ENCODE measurements at places on chromosomes 13 and 19. TPM values are rescaled to one million over a fixed set of nuclear protein-coding genes. Genes with fewer than 3 reads are reported as not detected.

DNA sequence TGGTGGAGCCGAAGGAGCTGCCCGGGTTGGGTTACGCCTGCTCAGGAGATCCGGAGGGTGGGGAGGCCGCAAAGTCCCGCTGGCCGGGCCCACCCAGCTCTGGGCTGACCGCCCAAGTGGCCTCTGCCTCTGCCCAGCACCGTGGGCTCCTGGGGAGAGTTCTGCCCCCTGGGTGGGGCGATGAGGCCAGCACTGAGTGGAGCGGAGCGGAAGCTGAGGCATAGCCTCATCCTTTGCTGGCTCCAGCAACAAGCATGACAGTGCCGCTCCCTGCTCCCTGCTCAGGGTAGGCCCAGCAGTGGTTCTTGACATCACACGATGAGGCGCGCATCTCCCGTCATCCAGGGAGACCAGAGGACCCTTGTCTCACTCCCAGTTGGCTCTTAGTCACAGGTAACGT is 22.5 kb downstream of the CCDC8 start:
- no peaks in the 10 kb centered on the region for H3K27me3 ChIP-seq
- H3K27ac ChIP-seq, result no peak overlapping the region
- DNase-seq, result no peak

Gene TIMM29
- 10.8 TPM for total RNA-seq

- H3K27ac ChIP-seq, result peak overlapping the region; percentile 46
- DNase-seq, result peak; percentile 75
- H3K4me1 ChIP-seq, result peaks cover 22% of the 10 kb centered on the region
- H3K36me3 ChIP-seq, result no peaks in the 10 kb centered on the region
These were observed 2.3 kb downstream of the PEG3 start for GRCh38 chr19:56838024-56838908.

GRCh38 chr19:22783651-22784410 is at the start of gene ZNF99:
Gene ZNF99 (minus strand): TSS chr19:22784151. CDS start chr19:22784016, 135 bp downstream.
- H3K27ac ChIP-seq, result no peak within 1 kb of the TSS
- peak; percentile 87 for DNase-seq
- H3K4me1 ChIP-seq, result no peaks in the 10 kb centered on the region
- no peaks in the 10 kb centered on the region for H3K36me3 ChIP-seq
- no peak within 1 kb of the TSS for H3K4me3 ChIP-seq
- no peaks in the 10 kb centered on the region for H3K27me3 ChIP-seq

Gene ACOD1
- total RNA-seq, result not detected

Gene NCLN
- 31.7 TPM for total RNA-seq

- peaks cover 18% of the 10 kb centered on the region for H3K4me1 ChIP-seq
- H3K27me3 ChIP-seq, result no peaks in the 10 kb centered on the region
- DNase-seq, result no peak
- H3K36me3 ChIP-seq, result no peaks in the 10 kb centered on the region
- H3K27ac ChIP-seq, result no peak overlapping the region
- no peak overlapping the region for H3K4me3 ChIP-seq
These were observed 27.3 kb downstream of the C13orf46 start for GRCh38 chr13:113946409-113947181.

Gene ICAM5
- not detected for total RNA-seq

Gene GPR18
- not detected for total RNA-seq

DNA sequence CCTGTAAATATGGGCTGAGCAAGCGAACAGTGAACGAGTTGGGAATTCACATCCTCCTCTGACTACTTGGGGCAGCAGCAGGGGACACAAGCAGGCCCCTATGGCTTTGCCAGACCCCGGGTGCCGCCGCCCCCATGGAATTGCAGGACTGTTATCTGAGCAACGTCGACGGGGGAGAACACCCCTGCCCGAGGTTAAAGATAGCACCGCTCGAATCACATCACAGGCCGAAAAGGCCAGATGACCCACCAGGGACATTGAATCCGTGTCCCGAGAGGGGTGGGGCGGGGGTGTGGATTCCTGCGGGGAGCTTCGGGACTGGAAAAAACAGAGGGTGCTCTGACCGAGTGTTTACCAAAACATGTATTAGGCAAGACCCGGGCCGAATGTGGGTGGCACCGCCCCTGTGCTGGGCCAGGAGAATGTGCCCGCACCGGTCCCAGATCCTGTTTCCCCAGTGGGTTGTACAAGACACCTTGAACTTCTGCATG is 9.1 kb downstream of the FEM1A start:
- peak; percentile 63 for DNase-seq
- no peak overlapping the region for H3K4me3 ChIP-seq
- peaks cover 5% of the 10 kb centered on the region for H3K36me3 ChIP-seq
- H3K4me1 ChIP-seq, result peaks cover 40% of the 10 kb centered on the region

DNA sequence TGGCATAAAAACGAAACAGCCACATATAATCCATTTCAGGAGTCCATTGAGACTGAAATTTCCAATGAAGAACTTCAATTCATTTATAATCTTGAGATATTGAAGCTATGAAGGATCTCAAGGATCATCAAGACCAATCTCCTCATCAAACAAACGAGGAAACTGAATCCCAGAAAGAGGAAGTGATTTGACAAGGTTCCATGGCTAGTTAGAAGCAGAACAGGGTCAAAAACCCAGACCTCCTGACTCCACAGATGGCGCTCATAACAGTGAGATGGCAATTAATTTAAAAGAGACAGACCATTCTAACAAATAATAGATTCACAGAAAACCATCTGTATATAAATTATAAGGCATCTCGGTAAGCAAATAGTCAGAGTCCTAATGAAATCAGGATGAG is 229.7 kb downstream of the KCTD12 start:
- no peak overlapping the region for H3K4me3 ChIP-seq
- no peaks in the 10 kb centered on the region for H3K27me3 ChIP-seq
- no peaks in the 10 kb centered on the region for H3K36me3 ChIP-seq
- no peaks in the 10 kb centered on the region for H3K4me1 ChIP-seq

GRCh38 chr19:32573492-32573794 is 7.5 kb upstream of the PDCD5 start:
- no peak for DNase-seq
- H3K4me1 ChIP-seq, result no peaks in the 10 kb centered on the region
- no peaks in the 10 kb centered on the region for H3K36me3 ChIP-seq
- H3K27me3 ChIP-seq, result peaks cover 19% of the 10 kb centered on the region
- no peak overlapping the region for H3K4me3 ChIP-seq
- H3K27ac ChIP-seq, result no peak overlapping the region

Gene ZNF132
- 5.3 TPM for total RNA-seq

Gene ZNF230
- total RNA-seq, result 3.4 TPM

GRCh38 chr13:36294096-36294495 is 3.5 kb downstream of the CCDC169 start:
- H3K36me3 ChIP-seq, result no peaks in the 10 kb centered on the region
- H3K4me3 ChIP-seq, result no peak overlapping the region
- H3K27me3 ChIP-seq, result no peaks in the 10 kb centered on the region
- H3K4me1 ChIP-seq, result peaks cover 12% of the 10 kb centered on the region

- no peaks in the 10 kb centered on the region for H3K27me3 ChIP-seq
- no peaks in the 10 kb centered on the region for H3K36me3 ChIP-seq
- H3K27ac ChIP-seq, result no peak overlapping the region
- DNase-seq, result no peak
- H3K4me3 ChIP-seq, result no peak overlapping the region
- peaks cover 7% of the 10 kb centered on the region for H3K4me1 ChIP-seq
These were observed 11.0 kb downstream of the TMEM272 start for GRCh38 chr13:51833980-51834379.

- no peaks in the 10 kb centered on the region for H3K27me3 ChIP-seq
- no peak for DNase-seq
- H3K27ac ChIP-seq, result peak overlapping the region; percentile 23
- H3K36me3 ChIP-seq, result no peaks in the 10 kb centered on the region
These were observed 222.4 kb downstream of the KCTD12 start for GRCh38 chr13:76663592-76664335.

DNA sequence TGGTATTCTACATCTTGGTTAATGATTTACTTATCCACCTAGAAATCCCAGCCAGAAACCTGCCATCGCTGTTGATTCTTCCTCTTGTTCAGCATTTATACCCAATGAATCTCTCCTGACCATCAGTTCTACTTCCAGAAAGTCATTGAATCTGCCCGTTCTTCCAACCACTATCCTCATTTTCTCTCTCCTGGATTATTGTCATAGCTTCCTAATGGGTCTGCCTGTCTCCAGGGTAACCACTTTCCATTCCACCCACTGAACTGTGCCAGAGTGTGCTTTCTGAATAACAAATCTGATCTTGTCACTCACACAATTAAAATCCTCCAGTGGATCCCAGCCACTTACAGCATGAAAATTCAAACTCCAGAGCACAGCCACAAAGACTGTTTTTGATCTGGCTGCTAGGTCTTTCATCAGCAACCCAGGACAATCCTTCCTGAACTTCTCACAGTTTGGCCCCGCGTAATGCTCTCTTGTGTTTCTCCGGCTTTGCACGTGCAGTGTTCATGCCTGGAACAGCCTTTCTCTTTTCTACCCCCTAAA is 330.6 kb downstream of the SPRY2 start:
- no peak for DNase-seq
- no peaks in the 10 kb centered on the region for H3K27me3 ChIP-seq
- H3K27ac ChIP-seq, result no peak overlapping the region
- H3K4me3 ChIP-seq, result no peak overlapping the region
- no peaks in the 10 kb centered on the region for H3K4me1 ChIP-seq
- H3K36me3 ChIP-seq, result no peaks in the 10 kb centered on the region

GRCh38 chr13:43776501-43777079 is 10.2 kb downstream of the ENOX1 start:
- H3K36me3 ChIP-seq, result no peaks in the 10 kb centered on the region
- no peaks in the 10 kb centered on the region for H3K27me3 ChIP-seq
- H3K4me3 ChIP-seq, result no peak overlapping the region
- no peak for DNase-seq

DNA sequence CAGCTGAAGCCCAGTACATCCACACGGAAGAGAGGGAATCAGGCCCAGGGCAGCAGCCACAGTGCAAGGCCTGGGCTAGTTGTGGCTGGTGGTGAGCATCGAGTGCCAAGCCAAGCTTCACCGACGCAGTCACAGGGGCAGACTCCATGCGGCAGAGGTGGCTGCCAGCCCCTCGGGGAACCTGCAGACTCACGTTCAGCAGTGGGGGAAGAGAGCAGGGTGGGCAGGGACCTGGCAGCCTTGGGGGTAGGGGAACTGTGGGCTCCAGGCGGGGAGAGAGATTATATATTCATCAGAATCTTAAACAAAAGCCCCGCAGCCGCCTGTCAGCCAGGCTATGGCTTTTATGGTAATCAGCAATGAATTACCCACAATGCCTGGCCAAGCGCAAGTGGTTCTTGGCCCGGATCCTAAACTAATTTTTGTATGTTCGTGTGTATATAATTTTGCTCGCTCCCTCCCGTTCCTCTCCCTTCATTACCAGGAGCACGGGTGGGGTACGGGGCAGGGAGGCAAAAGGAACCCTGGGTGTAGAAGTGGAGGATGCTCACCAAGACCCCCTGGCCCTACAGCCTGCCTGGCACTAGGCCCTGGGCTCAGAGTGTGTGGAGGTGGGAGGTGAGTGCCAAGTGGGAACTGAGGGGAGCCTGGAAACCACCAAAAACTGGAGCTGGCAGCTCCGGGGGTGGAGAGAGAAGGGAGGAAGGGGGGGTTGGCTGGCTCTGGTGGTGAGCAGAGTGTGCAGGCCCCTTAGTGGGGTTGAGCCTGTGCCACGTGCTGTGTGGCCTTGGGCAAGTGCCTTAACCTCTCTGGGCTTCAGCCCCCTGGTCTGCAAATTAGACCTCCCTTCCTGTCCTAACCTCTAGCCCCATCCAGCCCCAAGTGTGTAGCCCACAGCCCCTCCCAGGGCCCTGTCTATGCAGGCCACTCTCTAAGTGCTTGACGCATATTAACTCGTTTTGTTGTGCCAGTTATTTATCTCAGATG is 31.9 kb downstream of the PTPRS start:
- H3K4me3 ChIP-seq, result peak overlapping the region; percentile 13
- peaks cover 25% of the 10 kb centered on the region for H3K27me3 ChIP-seq
- no peaks in the 10 kb centered on the region for H3K36me3 ChIP-seq
- H3K4me1 ChIP-seq, result no peaks in the 10 kb centered on the region
- no peak overlapping the region for H3K27ac ChIP-seq

GRCh38 chr19:1340681-1341469 is 42.8 kb upstream of the NDUFS7 start:
- no peaks in the 10 kb centered on the region for H3K4me1 ChIP-seq
- no peaks in the 10 kb centered on the region for H3K27me3 ChIP-seq
- no peak overlapping the region for H3K4me3 ChIP-seq
- H3K27ac ChIP-seq, result no peak overlapping the region
- no peak for DNase-seq
- H3K36me3 ChIP-seq, result no peaks in the 10 kb centered on the region

Gene TPTE2
- not detected for total RNA-seq

DNA sequence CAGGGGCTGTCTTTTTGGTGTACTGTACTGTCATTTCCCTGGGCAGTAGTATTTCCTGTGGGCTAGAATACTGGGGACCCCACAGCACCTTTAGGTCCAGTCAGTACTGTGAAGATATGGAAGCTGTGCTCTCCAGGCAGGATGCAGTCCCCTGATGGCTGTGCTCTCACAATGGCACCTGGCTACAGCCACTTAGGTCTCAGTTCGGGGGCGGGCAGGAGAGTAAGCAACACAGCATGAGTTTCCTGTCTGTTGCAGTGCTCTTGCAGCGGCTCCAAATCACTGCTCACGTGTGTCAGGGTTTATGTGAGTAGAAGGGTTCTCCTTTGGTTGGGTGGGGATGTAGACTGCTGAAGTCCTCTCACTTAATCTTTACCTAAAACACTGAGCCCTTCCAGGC is 810.4 kb downstream of the DACH1 start:
- H3K4me3 ChIP-seq, result no peak overlapping the region
- no peak for DNase-seq
- H3K36me3 ChIP-seq, result no peaks in the 10 kb centered on the region
- no peaks in the 10 kb centered on the region for H3K27me3 ChIP-seq

DNA sequence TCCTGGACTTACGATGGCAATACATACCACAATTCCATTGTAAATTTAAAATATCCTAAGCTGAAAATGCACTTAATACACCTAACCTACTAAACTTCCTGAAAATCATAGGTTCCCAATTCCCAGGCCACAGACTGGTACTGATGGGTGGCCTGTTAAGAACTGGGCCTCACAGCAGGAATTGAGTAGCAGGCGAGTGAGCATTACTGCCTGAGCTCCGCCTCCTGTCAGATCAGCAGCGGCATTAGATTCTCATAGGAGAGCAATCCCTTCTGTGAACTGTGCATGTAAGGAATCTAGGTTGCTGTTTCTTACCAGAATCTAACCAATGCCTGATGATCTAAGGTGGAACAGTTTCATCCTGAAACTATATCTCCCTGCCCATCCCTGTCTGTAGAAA is 1670.2 kb upstream of the PCDH20 start:
- no peaks in the 10 kb centered on the region for H3K4me1 ChIP-seq
- no peaks in the 10 kb centered on the region for H3K36me3 ChIP-seq
- H3K27me3 ChIP-seq, result no peaks in the 10 kb centered on the region
- no peak for DNase-seq
- H3K4me3 ChIP-seq, result no peak overlapping the region

GRCh38 chr13:60329221-60329923 is 67.6 kb upstream of the TDRD3 start:
- peaks cover 12% of the 10 kb centered on the region for H3K4me1 ChIP-seq
- H3K36me3 ChIP-seq, result no peaks in the 10 kb centered on the region
- no peak overlapping the region for H3K4me3 ChIP-seq
- no peak overlapping the region for H3K27ac ChIP-seq

DNA sequence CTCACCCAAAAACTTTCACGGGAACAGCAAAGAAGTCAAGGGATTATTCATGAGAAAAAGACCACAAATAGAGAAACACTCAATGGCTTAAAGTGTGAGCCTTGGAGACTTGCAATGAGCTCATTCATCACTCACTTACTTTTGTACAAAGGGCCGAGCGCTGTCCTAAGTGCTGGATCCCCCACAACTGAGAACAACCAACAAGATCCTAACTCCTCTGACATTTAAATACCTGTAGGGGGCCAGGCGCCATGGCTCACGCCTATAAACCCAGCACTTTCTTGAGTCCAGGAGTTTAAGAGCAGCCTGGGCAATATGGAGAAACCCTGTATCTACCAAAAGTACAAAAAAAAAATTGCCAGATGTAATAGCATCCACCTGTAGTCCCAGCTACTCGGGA is 29.4 kb upstream of the ZNF507 start:
- H3K4me3 ChIP-seq, result no peak overlapping the region
- H3K27me3 ChIP-seq, result peaks cover 54% of the 10 kb centered on the region
- no peak for DNase-seq
- H3K36me3 ChIP-seq, result no peaks in the 10 kb centered on the region
- H3K4me1 ChIP-seq, result no peaks in the 10 kb centered on the region

Gene CC2D1A
- total RNA-seq, result 18.7 TPM

Measured in heart right ventricle (tissue), 16 donors.